ENCODE measurements at places on chromosomes 5 and 9.

DNA sequence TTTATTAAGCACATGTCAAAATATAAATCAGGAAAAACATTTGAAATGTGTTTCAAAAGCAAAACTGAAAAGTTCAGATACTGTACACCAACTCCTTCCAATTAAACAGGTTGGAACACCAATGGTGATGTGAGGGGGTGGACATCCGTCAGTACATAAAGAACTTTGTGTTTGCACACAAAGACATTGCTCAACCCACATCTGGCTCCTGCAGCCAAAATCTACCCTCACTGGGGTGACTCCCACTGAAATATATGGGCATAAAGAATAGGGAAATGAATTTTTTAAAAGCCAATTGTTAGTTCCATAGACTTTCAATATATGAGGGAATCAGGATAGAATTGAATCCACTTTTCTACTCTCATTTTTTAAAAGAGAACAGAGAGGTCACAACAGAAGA lies 63.9 kb downstream of the MEGF9 start:
- H3K4me3 ChIP-seq = no peak overlapping the region
- no peak overlapping the region for H3K27ac ChIP-seq
- H3K4me1 ChIP-seq = no peaks in the 10 kb centered on the region

DNA sequence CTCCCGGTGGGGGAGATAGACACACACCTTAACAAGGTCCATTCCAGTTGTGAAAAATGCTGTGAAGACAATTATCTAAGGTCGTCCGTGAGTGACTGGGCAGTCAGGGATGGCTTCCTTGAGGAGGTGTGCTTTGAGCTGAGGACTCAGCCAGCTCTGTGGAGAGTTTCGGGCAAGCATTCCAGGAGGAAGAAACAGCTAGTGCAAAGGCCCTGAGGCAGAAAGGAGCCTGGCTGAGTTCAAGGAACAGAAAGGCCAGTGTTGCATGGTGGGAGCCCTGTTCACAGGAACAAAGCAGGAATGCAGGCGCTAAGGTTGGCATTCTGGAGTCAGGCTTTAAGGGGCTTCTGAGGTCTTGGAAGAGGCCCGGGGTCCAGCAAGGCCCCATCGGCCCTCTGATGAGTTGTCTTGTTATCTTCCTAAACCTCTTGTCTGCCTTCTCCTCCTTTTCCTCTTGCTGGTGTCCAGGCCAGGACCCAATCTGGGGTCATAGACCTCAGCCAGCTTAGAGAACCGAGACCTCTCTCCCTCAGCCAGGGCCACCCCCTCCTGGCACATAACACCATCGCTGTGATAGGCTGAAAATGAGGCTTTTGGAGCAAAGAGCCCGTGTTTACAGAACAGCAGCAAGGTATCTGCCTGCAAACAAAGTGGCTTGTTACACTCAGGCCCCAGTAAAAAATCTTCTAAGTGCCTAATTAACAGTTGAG lies 270.2 kb upstream of the MVB12B start:
- no peak overlapping the region for H3K27ac ChIP-seq
- DNase-seq = no peak
- H3K27me3 ChIP-seq = no peaks in the 10 kb centered on the region

- DNase-seq = no peak
- no peaks in the 10 kb centered on the region for H3K4me1 ChIP-seq
- H3K36me3 ChIP-seq = no peaks in the 10 kb centered on the region
- H3K4me3 ChIP-seq = no peak overlapping the region
These were observed 539.2 kb downstream of the TLE1 start for GRCh38 chr9:81150016-81150625.

- H3K27ac ChIP-seq = no peak overlapping the region
- H3K4me3 ChIP-seq = no peak overlapping the region
- H3K27me3 ChIP-seq = no peaks in the 10 kb centered on the region
- no peak for DNase-seq
- peaks cover 12% of the 10 kb centered on the region for H3K4me1 ChIP-seq
These were observed 8.6 kb downstream of the NINJ1 start for GRCh38 chr9:93125331-93125894.

- H3K36me3 ChIP-seq = no peaks in the 10 kb centered on the region
- DNase-seq = peak; percentile 74
- peak within 1 kb of the TSS; percentile 42 for H3K4me3 ChIP-seq
- H3K4me1 ChIP-seq = no peaks in the 10 kb centered on the region
- peaks cover 24% of the 10 kb centered on the region for H3K27me3 ChIP-seq
These were observed at the start of gene LOX for GRCh38 chr5:122078116-122079110. Gene LOX, minus strand, starts transcription at chr5:122078259. Its CDS starts 274 bp downstream, at chr5:122077985.

- peak overlapping the region; percentile 79 for H3K27ac ChIP-seq
- peak; percentile 99 for DNase-seq
- no peaks in the 10 kb centered on the region for H3K36me3 ChIP-seq
These were observed 12.5 kb downstream of the ABL1 start for GRCh38 chr9:130847306-130848217.

All from cardiac muscle cell (in vitro differentiated cells and primary cell).